ENCODE measurements at places on chromosomes 1 and 21. TPM values are rescaled to one million over a fixed set of nuclear protein-coding genes. Genes with fewer than 3 reads are reported as not detected.

- no peak for DNase-seq
Observed at GRCh38 chr1:27299385-27300271, 22.3 kb upstream of the TMEM222 start.

DNA sequence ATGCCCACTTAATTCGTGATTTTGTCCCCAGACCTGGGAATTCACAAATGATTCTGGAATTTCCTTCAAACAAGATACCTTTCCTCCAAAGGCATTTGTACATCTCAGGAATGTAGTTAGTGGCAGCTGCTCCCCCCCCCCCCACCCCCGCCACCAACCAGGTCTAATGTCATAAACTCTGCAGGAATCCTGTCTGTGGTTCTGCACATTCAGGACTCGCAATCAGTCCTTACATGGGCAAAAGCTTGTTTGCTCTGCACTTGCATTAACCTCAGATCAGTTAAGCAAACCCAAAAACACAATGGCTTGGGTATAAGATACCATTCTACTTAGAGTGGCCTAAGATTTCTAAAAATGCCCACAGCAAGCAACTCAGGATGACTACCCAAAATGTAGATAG lies 143.8 kb downstream of the TGFB2 start:
- DNase-seq: no peak

- no peak for DNase-seq
Observed at GRCh38 chr1:115112496-115113375, 23.4 kb upstream of the TSPAN2 start.

GRCh38 chr1:95323123-95323522 lies 89.1 kb downstream of the RWDD3 start:
- DNase-seq: no peak

- no peak for DNase-seq
Observed at GRCh38 chr1:24058671-24059455, 53.1 kb downstream of the MYOM3 start.

GRCh38 chr1:229132706-229133105 lies 138.2 kb upstream of the RAB4A start:
- no peak for DNase-seq

PLA2G2C gene
- 0.05 TPM for polyA plus RNA-seq

DNA sequence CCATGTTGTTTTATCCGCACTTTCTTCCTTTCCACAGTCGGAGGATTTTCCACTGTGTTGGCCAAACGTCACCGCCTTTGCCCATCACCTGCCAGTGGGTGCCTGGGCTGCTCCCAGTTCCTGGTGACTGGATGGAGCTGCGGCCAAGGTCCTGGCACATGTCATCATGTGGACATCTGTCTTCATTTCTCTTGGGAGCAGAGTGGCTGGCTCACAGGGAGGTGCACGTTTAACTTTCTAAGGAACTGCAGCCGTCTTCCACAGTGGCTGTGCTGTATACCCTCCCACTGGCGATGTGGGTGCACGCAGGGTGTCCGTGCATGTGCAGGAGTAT lies 19.5 kb upstream of the RNF223 start:
- no peak for DNase-seq

DNA sequence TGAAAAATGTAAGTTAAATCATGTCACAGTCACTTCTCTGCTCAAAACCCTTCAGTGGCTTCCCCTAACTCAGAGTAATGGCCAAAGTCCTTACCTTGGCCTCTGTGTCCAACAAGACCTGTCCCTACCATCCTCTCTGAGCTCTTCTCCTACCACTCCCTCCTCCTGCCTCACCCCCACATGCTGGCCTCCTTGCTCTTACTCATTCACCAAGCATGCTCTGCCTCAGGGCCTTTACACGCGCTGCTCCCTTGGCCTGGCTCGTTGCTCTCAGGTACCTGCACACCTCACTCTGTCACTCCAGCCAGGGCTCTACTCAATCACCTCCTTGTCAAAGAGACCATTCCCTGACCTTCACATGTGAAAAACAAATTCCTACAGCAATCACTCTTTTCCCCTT lies 54.2 kb downstream of the SEC16B start:
- DNase-seq: no peak

INAVA gene
- polyA plus RNA-seq: 2.0 TPM

GRCh38 chr1:224497714-224498573 lies 63.3 kb upstream of the WDR26 start:
- no peak for DNase-seq

GRCh38 chr1:8430476-8430875 lies 112.6 kb downstream of the SLC45A1 start:
- DNase-seq: no peak
